ENCODE measurements at places on chromosomes 16 and 17. TPM values are rescaled to one million over a fixed set of nuclear protein-coding genes. Genes with fewer than 3 reads are reported as not detected.
A peak's percentile ranks its signal among the peaks of the same experiment; 100 is the strongest.

DNA sequence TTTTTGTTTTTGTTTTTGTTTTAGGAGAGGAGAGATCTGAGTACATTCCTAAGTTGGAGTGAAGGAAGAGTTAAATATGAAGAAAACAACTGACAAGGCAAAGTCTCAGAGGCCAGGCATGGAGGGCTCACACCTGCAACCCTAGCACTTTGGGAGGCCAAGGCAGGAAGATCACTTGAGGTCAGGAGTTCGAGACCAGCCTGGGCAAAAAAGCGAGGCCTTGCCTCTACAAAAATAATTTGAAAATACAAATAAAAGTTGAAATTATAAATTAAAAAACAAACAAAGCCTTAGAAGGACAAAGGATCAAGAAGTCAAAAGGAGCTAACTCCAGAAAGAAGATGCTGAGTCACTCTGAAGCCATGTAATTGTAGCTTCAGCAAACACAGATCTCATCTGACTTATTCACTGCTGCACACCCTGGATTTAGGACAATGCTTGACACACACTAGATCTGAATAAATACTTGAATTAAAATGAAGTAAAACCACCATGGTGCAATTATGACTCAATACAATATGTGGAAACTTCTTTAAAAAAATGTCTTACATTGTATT, 9.1 kb downstream of the CEP20 start:
- peak overlapping the region; percentile 18 for H3K27ac ChIP-seq
- DNase-seq: no peak
- no peaks in the 10 kb centered on the region for H3K4me1 ChIP-seq

DNA sequence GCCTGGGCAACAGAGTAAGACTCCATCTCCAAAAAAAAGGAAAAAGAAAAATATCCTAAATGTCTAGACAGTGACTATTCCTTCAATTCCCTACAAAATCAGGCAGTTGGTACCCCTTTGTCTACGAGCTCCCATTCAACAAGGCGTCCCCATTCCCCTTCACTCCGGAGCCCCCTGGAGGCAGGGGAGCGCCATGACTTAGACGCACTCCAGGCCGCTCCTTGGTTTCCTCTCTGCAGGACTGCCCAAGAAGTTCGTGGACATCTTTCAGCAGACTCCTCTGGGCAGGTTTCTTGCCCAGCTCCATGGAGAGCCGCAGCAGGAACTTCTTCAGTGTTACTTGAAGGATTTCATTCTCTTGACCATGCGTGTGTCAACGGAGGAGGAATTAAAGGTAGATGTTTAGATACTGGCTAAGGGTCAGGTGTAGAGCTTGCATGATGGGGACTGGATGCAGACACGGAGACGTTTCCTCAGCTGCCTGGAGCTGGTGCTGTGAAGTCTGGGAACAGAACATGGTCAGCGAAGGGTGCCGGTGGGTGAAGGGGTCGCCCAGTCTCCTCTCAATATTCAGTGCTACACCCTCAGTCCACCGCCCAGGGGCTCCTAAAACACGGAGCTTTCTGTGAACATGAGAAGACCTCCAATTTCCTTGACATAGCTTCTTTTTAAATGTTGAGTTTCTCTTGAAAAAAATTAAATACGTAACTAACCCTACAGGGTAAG, 53.3 kb upstream of the ENDOV start:
- H3K4me1 ChIP-seq: no peaks in the 10 kb centered on the region
- H3K27ac ChIP-seq: no peak overlapping the region
- no peaks in the 10 kb centered on the region for H3K27me3 ChIP-seq
- peaks cover 69% of the 10 kb centered on the region for H3K36me3 ChIP-seq
- DNase-seq: no peak

MIEF2 gene
- 5.9 TPM for total RNA-seq

DNA sequence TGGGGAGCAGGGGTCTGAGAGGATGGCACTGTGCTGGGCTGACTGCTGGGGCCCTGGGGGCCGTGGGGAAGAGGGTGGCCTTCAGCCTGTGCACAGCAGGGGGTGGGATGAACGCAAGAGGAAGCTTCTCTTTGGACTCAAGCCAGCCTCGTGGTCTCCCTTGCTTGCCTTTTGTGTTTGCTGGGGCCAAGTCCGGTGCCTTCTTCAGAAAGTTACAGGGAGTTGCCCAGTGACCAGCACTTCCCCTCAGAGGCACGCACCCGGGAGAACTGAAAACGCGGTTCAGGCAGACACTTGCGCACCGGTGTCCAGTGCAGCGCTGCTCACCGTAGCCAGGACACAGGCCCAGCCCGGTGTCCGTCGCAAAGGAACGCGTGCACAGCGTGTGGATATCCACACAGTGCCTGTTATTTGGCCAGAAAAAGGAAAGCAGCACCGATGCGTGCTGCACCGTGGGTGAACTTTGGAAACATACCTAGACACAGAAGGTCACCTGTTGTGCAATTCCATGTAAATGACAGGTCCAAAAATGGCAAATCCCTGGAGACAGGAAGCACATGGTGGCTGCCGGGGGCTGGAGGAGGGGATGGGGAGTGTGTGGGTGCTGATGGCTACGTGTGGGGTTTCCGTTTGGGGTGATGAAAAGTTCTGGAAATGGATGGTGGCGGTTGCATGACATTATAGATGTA, 29.4 kb upstream of the NUDT16L1 start:
- H3K4me3 ChIP-seq: peak overlapping the region; percentile 50
- peaks cover 11% of the 10 kb centered on the region for H3K4me1 ChIP-seq
- H3K36me3 ChIP-seq: peaks cover 22% of the 10 kb centered on the region
- peak overlapping the region; percentile 74 for H3K27ac ChIP-seq
- no peaks in the 10 kb centered on the region for H3K27me3 ChIP-seq

- no peaks in the 10 kb centered on the region for H3K27me3 ChIP-seq
- no peak for DNase-seq
- no peaks in the 10 kb centered on the region for H3K36me3 ChIP-seq
- H3K4me1 ChIP-seq: no peaks in the 10 kb centered on the region
- H3K27ac ChIP-seq: no peak overlapping the region
Measured at GRCh38 chr17:53538129-53538617, 284.6 kb upstream of the KIF2B start.

NPIPA3 gene
- not detected for total RNA-seq

DNA sequence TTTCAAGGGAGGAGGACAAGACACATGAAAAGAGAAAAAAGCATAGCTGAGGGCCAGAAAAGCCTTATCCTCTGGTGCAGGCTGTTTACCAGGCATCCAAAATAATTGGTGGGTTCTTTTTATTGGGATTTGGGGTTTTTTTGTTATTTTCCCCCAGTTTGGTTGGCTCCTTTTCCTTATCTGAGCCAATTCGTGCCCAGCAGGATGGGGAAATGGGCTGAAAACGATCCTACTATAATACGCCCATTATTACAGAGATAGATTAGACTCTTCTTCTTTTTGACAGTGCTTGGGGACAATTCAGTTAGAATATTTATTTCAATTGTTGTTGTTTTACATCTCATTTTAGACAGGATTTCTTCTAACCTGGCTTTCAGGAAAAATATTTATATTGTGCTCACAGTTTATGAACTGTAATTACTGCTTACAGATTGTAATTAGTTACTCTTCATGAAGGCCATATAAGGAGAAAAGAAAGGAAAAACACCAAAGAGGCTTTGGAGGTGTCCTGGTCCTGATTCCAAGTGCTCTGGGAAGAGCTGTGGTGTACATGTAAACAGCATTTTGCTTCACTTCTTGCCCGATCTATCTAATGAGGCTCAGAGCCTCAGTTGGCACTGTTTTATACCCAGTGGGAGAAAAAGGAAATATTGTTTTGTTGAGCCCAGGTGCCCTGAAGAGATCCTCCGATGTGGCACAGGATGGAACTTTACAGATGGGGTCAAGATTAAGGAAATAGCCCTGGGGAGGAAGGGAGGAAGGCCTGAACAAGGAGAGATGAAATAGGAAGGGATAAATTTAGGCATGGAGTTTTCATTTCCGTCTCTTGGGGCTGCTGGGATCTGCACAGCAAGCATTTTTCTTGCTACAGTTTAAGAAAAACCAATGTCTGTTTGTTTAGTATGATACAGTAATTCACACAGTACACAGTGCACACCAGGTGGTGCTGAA, 611 bp upstream of the ANKRD40 start:
- H3K27me3 ChIP-seq: no peaks in the 10 kb centered on the region
- no peaks in the 10 kb centered on the region for H3K4me1 ChIP-seq
- H3K27ac ChIP-seq: peak overlapping the region; percentile 94

DNA sequence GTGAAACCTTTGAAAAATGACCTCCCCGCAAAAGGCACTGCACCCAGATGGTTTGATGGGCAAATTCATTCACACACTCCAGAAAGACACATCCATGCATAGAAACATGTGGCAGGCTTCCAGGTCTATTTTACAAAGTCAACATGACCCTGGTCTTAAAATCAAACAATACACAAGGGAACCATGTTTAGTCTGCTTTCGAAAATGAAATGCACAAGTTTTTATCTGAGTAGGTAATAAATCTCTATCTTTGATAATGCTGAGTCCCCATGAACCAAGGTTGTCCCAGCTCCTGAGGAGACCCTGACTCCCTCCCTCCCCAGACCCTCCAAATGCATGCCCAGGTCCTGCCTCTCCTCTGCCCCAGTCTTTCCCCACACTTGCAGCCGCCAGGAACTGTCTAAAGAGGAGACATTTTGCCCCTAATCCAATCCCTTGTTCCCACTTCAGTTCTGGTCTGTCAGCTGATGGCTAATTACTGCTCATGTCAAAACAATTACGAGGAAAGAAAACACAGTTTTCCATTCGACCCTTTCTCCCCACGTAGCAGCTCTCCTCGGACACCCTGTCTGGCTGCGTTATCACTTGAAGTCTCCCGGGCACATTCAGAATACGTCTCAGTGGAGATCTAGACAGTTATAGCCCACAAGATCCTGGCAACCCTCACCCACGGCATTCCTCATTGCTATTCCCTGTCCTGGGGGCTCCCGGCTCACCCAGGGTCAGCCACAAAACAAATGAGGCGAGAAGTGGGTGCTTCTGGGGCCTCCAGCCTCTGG, 68.8 kb upstream of the RCVRN start:
- peak; percentile 14 for DNase-seq
- H3K36me3 ChIP-seq: no peaks in the 10 kb centered on the region
- H3K4me1 ChIP-seq: no peaks in the 10 kb centered on the region
- no peaks in the 10 kb centered on the region for H3K27me3 ChIP-seq
- no peak overlapping the region for H3K27ac ChIP-seq

- no peak overlapping the region for H3K27ac ChIP-seq
- H3K36me3 ChIP-seq: no peaks in the 10 kb centered on the region
- no peak overlapping the region for H3K4me3 ChIP-seq
- no peaks in the 10 kb centered on the region for H3K27me3 ChIP-seq
Measured at GRCh38 chr16:10578474-10579316, 1.7 kb downstream of the EMP2 start.

- no peaks in the 10 kb centered on the region for H3K4me1 ChIP-seq
- no peaks in the 10 kb centered on the region for H3K27me3 ChIP-seq
- H3K36me3 ChIP-seq: no peaks in the 10 kb centered on the region
- no peak overlapping the region for H3K27ac ChIP-seq
- no peak for DNase-seq
Measured at GRCh38 chr16:74736531-74737157, 36.0 kb upstream of the MLKL start.

GRCh38 chr16:22933173-22933572, 119.2 kb downstream of the HS3ST2 start:
- no peak for DNase-seq
- no peaks in the 10 kb centered on the region for H3K27me3 ChIP-seq
- H3K27ac ChIP-seq: no peak overlapping the region
- no peaks in the 10 kb centered on the region for H3K36me3 ChIP-seq
- no peak overlapping the region for H3K4me3 ChIP-seq

LGALS9B gene
- 0.42 TPM for total RNA-seq

- no peaks in the 10 kb centered on the region for H3K27me3 ChIP-seq
- peak; percentile 48 for DNase-seq
- H3K27ac ChIP-seq: no peak overlapping the region
- H3K36me3 ChIP-seq: no peaks in the 10 kb centered on the region
Measured at GRCh38 chr17:40363111-40363827, 1.3 kb downstream of the GJD3 start.

DNA sequence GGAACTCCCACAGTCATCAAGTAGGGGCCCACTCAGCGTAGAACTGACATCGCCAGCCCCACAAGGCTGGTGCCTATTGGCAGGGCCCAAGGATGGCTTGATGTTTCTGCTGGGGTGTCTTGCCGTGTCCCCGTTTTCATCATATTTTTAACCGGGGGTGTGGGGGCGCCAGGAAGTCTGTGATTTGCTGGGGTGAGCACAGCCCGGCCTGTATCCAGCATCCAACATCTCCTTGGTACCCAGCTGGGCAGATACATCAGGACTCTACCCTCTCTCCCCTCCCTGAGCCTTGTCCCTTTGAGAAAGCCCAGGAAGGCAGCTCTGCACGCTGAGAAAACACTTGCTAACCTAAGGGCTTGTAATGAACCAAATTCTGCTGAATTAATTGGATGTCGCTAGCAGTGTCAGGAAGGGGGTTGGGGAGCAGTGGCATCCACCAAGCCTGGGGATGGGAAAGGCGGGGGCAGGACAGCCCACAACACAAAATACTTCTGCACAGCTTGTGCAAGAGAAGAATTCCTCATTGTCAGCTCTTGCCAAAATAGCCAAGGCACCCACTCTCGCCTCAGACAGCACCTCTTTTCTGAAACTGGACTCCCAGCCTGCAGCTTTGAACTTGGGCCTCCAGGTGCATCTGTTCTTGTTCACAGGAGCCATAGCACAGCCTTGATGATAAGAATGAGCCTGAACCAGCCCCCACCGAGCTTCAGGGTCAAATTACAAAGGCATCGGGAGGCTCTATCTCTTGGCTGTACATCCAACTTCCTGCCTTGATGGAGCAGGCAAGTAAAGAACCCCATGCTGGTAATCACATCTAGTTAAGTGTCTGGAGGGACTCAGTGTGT, 63.7 kb upstream of the LYRM9 start:
- H3K27ac ChIP-seq: no peak overlapping the region
- no peaks in the 10 kb centered on the region for H3K36me3 ChIP-seq
- H3K4me1 ChIP-seq: no peaks in the 10 kb centered on the region
- H3K27me3 ChIP-seq: no peaks in the 10 kb centered on the region

- DNase-seq: peak; percentile 87
- peak within 1 kb of the TSS; percentile 49 for H3K4me3 ChIP-seq
- H3K36me3 ChIP-seq: no peaks in the 10 kb centered on the region
- no peaks in the 10 kb centered on the region for H3K27me3 ChIP-seq
- H3K27ac ChIP-seq: no peak within 1 kb of the TSS
- H3K4me1 ChIP-seq: peaks cover 29% of the 10 kb centered on the region
Measured at GRCh38 chr17:40177275-40177874, at the start of gene RAPGEFL1. Gene RAPGEFL1 (plus strand): TSS chr17:40177470. CDS start chr17:40177862, 392 bp downstream.

GRCh38 chr17:82849076-82849945, 9.5 kb upstream of the ZNF750 start:
- H3K36me3 ChIP-seq: no peaks in the 10 kb centered on the region
- H3K27me3 ChIP-seq: no peaks in the 10 kb centered on the region
- DNase-seq: no peak
- H3K4me1 ChIP-seq: no peaks in the 10 kb centered on the region
- H3K27ac ChIP-seq: no peak overlapping the region

TOM1L1 gene
- total RNA-seq: 67.3 TPM

DNA sequence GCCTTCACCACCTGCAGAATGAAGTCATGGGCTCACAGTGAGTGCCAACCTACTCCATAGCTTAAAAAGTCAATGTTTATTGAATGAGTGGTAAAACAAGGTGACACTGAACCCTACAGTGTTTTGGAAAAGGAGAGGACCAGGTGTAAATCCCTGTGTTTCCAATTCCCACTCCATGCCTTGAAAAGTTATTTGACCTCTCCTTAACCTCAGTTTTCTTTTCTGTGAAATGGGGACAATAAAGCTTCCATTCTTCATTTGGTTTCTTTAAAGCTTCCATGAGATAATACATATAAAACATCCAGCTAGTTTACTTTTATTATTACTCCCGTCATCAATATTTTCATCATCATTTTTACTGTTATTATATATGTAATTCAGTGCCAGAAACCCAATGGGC, 48.0 kb upstream of the ACSM2B start:
- no peak for DNase-seq
- no peaks in the 10 kb centered on the region for H3K27me3 ChIP-seq
- no peak overlapping the region for H3K27ac ChIP-seq
- no peaks in the 10 kb centered on the region for H3K36me3 ChIP-seq
